Cerebellar cortex (tissue), 1 donor: ENCODE measurements at places on chromosomes 3 and 15.

DNA sequence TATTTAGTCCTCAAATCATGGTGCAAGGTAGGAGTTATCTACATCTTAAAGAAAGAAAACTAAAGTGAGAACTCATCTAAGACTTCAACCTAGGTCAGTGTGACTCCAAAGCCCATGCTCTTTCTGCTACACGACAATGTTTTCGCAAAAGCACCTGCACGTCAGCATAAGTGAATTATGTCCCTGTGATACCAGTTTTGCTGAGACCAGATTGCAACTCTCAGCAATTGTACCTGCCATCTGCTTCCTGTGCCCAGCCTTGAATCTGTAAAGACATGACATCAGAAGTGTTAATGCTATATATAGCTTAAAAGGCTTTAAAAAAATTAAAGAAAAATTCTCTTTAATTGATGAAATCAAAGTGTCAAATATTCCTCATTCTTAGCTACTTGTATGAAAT lies 43.4 kb downstream of the RETNLB start:
- no peak for DNase-seq

- DNase-seq, result no peak
Measured at GRCh38 chr15:48875241-48875960, 2.5 kb upstream of the EID1 start.

DNA sequence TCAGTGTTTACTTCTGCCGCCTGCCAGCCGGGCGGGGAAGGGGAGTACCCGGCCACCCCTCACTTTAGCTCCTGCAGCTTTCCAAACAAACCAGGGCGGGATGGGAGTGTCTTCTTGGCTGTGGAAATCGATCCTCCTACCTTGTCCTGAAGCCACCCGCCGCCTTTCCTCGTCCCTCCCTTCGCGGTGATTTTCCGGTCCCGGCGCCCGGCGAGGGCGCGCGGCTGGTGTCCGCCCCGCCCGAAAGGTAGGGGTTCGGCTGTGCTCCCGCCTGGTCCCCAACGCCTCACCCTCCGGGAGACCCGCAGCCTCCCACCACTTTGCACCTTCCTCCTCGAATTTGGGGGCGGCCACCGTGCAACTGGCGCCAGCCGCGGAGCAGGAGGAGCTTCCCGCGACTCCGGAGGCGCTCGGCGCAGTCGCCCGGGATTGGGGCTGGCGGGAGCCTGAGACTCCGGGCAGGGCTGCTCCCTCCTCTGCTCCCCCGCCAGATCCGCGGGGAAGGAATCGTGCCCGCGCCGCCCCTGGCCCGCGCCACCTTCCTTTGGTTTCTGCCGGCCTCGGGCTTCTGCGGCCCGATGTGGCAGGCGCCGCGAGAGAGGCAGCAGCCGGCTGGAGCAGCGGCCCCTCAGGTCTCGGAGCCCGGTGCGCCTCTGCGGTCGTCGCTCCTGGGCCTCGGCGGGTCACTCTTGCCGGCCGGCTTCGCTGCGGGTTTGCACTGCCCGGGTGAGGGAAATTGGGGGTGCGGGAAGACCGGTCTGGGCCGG lies 30.7 kb upstream of the ST3GAL6 start:
- DNase-seq, result peak; percentile 72

- peak; percentile 66 for DNase-seq
Measured at GRCh38 chr15:88120026-88120425, 136.5 kb downstream of the NTRK3 start.
